ENCODE measurements at places on chromosomes 2 and 18.

DNA sequence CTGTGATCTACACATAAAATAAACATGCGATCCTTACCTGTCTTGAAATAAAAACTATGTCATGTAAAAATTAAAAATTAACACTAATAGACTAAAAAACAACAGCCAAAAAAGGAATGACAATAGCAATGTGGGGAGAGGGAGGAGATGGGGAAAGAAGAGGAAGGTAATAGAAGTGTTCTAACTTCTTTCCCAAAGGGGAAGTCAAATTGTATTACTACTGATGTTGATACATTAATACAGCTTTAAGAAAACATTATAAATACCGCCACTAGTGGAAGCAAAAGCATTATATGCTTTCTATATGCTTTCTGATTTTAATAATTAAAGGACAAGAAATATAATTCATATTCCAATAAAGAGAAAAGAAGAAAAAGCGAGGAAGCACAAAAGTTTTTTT is 22.2 kb downstream of the ZNF516 start:
- no peak for DNase-seq

DNA sequence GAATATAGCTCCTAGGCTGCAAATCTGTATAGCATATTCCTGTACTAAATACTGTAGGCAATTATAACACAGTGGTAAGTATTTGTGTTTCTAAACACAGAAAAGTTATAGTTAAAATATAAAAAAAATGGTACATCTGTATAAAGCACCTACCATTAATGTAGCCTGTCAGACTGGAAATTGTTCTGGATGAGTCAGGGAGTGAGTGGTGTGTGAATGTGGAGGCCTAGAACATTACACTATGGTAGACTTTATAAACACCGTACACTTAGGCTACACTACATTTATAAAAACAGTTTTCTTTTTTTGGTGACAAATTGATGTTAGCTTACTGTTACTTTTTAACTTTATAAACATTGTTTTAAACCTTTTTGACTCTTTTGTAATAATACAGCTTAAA is 226.3 kb downstream of the CCDC85A start:
- no peak for DNase-seq

- no peak for DNase-seq
These were observed 443.5 kb upstream of the SLC14A2 start for GRCh38 chr18:45171679-45172191.

DNA sequence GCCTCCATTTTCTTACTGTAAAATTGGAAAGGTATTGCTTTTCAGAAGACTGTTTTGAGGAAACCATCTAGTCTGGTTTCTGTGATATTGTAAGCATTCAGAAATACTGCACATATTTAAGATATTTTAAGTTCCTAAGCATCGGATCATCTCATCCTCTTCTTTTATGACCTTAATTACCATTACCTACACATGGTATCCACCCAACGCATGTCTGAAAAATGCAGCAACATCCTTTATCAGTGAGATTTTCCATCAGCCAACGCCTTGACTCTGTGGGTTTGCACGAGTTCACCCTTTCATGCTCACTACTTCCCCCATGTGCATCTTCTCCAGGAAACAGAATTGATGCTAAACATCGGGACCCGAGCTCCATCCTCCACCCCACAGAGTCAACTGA is 84.3 kb downstream of the COL4A4 start:
- no peak for DNase-seq

GRCh38 chr18:71743634-71744033 is 800.5 kb downstream of the CBLN2 start:
- DNase-seq, result no peak

GRCh38 chr2:112290088-112290487 is 14.7 kb downstream of the ZC3H6 start:
- DNase-seq, result no peak

DNA sequence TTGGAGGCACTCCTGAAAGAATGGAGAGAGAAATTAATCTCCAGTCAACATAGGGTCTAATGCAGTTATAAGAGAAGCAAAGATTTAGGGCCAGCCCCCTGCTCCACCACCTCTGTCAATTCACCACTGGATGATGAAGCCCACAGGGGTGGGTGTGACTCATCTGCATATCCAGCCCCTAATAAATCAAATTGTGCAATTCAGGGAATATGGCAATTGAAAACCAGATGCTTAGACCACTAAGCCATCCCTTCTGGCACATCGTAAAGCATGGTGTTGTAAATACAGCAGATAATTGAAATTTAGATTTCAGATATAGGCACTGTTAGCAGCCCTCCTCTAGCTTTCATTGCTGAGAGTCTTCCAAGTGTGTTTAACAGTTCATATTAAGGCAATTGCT is 541.4 kb downstream of the PARD3B start:
- DNase-seq, result no peak

GRCh38 chr2:234881413-234882241 is 70.2 kb upstream of the SH3BP4 start:
- DNase-seq, result peak; percentile 41
